ENCODE measurements at places on chromosomes 7 and 10. TPM values are rescaled to one million over a fixed set of nuclear protein-coding genes. Genes with fewer than 3 reads are reported as not detected.

The IFIT1 gene
- total RNA-seq: 60.4 TPM

The GIMAP5 gene
- total RNA-seq: 5.6 TPM

The SORCS1 gene
- 46.4 TPM for total RNA-seq

The PKD1L1 gene
- 2.5 TPM for total RNA-seq

The GIMAP7 gene
- 7.2 TPM for total RNA-seq

The UPK3BL2 gene
- total RNA-seq: 24.8 TPM

The TUBB8 gene
- total RNA-seq: 1.1 TPM

The PRXL2A gene
- 265 TPM for total RNA-seq

The LEP gene
- not detected for total RNA-seq

The CNOT4 gene
- total RNA-seq: 36.8 TPM

The ADAM22 gene
- 84.7 TPM for total RNA-seq

The AKR1D1 gene
- not detected for total RNA-seq

The KCNIP2 gene
- 135 TPM for total RNA-seq

The GRID2IP gene
- total RNA-seq: 2.4 TPM

The ANKRD1 gene
- total RNA-seq: 0.23 TPM

The EPO gene
- not detected for total RNA-seq

The DOCK1 gene
- 58.5 TPM for total RNA-seq

The HOXA4 gene
- total RNA-seq: not detected

The C10orf62 gene
- 2.3 TPM for total RNA-seq

The RAB11FIP2 gene
- 49.4 TPM for total RNA-seq

The DEPP1 gene
- 68.7 TPM for total RNA-seq

The DPYSL4 gene
- 45.9 TPM for total RNA-seq

The CPN1 gene
- not detected for total RNA-seq

The ITPRIP gene
- 5.1 TPM for total RNA-seq

The GPR37 gene
- total RNA-seq: 183 TPM

The ABCC2 gene
- 0.91 TPM for total RNA-seq

The CRYGN gene
- total RNA-seq: 0.42 TPM

The LRRC4 gene
- total RNA-seq: 102 TPM

The ANK3 gene
- 471 TPM for total RNA-seq

The WNT8B gene
- not detected for total RNA-seq

The XRCC2 gene
- total RNA-seq: 2.2 TPM

All from dorsolateral prefrontal cortex (tissue), 122 donors.